ENCODE measurements at places on chromosomes 2 and 18.

GRCh38 chr2:213246497-213247281, 37.6 kb upstream of the SPAG16 start:
- peak; percentile 11 for DNase-seq

- no peak for DNase-seq
Measured at GRCh38 chr2:154226931-154227330, 355.2 kb downstream of the GALNT13 start.

- DNase-seq, result peak; percentile 38
Measured at GRCh38 chr18:46148810-46149209, 44.6 kb downstream of the HAUS1 start.

- DNase-seq, result no peak
Measured at GRCh38 chr2:205712508-205712907, 30.2 kb downstream of the NRP2 start.

- no peak for DNase-seq
Measured at GRCh38 chr2:64207573-64207972, 63.4 kb upstream of the PELI1 start.

DNA sequence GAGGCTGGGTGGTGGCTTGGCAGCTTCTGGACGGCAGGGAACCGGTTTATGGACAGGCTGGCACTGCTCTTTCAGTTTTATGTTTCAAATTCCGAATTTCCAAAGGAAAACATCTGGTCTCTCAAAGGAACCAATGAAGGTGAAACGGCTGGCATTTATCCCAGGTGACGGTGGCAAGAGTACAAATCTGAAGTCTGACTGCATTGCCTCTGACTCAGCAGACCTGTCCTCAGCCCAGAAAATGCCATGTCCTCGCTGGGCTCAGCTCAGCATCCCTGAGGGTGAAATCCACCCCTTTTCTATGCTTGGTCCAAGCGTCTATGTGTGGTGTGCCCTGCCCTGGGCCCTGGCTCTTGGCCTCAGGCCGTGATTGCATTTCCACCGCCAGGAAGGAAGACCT, 38.1 kb downstream of the NAPG start:
- DNase-seq, result no peak

DNA sequence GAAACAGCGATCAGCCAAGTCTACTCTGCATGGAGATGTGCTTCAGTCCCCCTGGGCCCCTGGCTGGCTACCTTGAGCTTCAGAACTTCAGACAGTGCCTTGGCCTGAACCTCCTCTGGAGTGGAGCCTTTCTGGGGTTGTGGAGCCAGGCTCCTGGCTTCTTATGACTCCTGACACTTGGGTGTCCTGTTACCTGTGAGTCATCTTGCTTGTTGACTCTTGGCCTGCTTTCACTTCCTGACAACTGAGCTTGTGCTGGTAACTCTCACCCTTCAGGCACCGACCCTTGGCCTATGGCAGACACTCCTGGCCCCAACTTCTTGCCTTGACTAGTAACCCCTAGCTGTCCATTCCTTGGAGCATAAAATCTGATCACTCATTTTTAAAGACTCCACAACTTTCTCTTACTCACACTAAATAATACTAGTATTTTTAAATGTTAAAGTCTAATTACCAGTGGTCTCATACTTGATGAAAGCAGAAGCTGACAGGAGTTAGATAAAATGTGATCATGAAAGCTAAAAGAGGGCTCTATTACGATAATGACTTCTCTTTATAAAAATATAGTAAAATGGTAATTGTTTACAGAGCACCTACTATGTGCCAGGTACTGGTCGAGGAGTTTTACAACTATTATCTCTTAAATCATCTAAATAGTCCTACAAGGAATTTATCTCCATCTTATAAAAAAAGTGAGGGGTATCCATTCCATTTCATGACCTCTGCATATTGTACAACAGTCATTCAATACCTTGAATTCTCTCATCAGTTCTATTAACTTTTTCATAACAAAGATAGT, 46.3 kb upstream of the VIT start:
- DNase-seq, result no peak

- DNase-seq, result no peak
Measured at GRCh38 chr18:69947361-69948133, at the start of gene CD226. Gene CD226 (minus strand): TSS chr18:69947873. CDS start chr18:69947406, 467 bp downstream.

GRCh38 chr2:70084973-70085710, 2.1 kb upstream of the PCBP1 start:
- DNase-seq, result no peak

DNA sequence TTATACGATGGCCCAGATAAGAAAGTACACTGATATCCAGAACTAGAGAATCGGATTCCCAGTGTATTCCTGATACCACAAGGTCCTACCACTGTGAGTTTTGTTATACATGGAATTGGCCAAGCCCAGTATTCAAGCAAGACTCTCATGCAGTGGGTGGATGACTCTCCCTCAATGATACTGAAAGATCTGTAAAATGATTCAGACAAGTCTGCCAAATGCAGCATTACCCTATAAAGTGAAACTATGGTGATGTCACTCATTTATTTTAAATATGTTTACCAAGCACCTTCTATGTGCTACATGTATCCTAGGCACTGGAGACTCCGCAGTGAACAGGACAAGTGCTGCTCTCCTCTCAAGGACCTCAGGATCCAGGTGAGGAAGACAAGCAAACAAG, 22.6 kb downstream of the MYO5B start:
- no peak for DNase-seq

DNA sequence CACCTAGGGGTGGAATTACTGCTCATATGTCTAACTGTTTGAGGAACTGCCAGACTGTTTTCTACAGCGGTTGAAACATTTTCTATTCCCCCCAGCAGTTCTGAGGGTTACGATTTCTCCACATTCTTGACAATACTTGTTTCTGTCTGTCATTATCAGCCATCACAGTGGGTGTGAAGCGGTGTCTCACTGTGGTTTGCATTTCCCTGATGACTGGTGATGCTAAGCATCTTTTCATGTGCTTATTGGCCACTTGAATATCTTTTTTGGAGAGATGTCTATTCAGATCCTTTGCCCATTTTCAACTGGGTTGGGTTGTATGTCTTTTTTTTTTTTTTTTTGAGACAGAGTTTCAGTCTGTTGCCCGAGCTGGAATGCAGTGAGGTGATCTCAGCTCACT, 63.0 kb downstream of the ADNP2 start:
- DNase-seq, result no peak

DNA sequence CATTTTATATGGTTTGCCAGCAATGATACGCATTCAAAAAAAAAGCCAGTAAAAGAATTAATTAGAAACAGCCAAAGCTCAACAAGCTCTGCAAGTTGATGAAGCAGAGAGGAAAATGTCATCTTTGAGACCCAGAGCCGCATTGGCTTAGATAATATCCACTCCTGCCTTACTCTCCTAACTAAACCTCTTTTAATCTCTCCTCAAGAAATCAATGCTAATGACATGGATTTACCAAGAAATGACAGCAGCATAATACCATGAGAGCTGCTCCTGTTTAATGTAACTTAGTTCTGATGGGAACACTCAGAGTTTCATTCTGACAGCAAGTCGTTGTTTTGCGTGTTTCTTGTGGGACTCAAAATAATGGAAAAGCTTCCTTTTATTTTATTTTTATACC, 1099.4 kb upstream of the PIK3C3 start:
- no peak for DNase-seq

DNA sequence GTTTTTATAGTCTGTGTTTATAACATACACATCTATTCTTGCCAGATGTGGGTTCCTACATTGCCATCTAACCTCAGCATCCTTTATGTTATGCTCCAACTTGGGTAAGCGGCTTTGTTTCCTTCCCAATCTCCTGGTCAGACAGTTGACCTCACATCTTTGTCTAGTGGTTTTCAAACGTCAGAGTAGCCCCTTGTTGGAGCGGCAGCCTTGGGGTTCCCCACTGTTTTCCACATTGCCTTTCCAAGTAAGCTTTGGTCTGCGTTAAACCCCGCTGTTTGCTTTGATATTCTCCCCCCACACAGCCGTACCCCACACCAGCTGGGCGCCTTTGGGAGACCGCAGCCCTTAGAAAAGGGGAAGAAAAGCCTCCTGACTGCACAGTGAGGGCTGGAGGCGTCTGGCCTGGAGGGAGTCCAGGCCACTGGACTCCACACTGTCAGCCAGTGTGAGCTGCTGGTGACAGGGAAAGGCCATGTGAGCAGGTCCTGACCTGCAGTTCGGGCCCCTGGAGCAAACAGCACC, 83.3 kb downstream of the MALT1 start:
- no peak for DNase-seq

GRCh38 chr2:154995361-154995760, 296.9 kb downstream of the KCNJ3 start:
- DNase-seq, result no peak

GRCh38 chr2:55080204-55080738, 30.0 kb upstream of the RTN4 start:
- DNase-seq, result no peak
